Activated CD4-positive, alpha-beta T cell treated with anti-CD3 and anti-CD28 coated beads for 36 hours (primary cell): ENCODE measurements at places on chromosomes 12 and 14. TPM values are rescaled to one million over a fixed set of nuclear protein-coding genes. Genes with fewer than 3 reads are reported as not detected.

SIX6 gene
- total RNA-seq = not detected

PA2G4 gene
- 695 TPM for total RNA-seq

DEGS2 gene
- total RNA-seq = 2.8 TPM

GARIN6 gene
- not detected for total RNA-seq

GPRC5D gene
- not detected for total RNA-seq

ETNK1 gene
- 62.1 TPM for total RNA-seq

GPR135 gene
- total RNA-seq = 0.98 TPM

CDH24 gene
- total RNA-seq = 1.1 TPM

ZCRB1 gene
- total RNA-seq = 103 TPM

OR6S1 gene
- not detected for total RNA-seq

DNA sequence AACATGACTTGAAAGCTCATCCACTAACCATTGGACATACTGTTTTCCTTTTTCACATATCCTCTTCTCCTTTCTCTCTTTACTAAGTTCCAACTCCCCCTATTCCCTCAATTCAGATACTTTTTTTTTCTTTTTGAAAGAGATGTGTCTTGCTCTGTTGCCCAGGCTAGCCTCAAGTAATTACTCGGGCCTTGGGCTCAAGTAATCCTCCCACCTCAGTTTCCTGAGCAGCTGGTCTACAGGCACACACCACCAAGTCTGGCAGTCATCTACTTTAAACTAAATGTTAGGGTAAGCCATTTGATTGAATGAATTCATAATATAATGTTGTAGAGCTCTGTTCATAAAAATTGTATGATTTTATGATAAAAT lies 15.5 kb downstream of the LEMD3 start:
- no peaks in the 10 kb centered on the region for H3K27me3 ChIP-seq
- H3K4me3 ChIP-seq = no peak overlapping the region
- peaks cover 59% of the 10 kb centered on the region for H3K4me1 ChIP-seq

DNA sequence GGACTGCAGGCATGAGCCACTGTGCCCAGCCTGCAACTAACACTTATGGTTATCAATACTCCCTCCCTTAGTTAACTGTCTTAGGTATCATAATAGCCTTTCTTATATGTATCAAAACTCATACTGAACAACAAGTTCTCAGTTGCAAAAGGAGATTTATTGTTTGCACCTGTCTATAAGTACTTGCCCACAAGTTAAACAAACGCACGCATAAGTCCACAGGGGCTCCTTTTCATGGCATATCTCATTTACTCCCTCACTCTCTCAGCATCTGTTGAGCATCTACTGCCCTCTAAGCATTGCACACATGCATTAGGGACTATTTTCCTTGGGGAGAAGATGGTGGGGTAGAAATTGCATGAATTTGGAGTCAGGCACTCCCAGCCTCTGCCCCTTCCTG lies 46.7 kb upstream of the CORO1C start:
- no peak overlapping the region for H3K4me3 ChIP-seq
- H3K27me3 ChIP-seq = no peaks in the 10 kb centered on the region
- no peak overlapping the region for H3K27ac ChIP-seq

DNA sequence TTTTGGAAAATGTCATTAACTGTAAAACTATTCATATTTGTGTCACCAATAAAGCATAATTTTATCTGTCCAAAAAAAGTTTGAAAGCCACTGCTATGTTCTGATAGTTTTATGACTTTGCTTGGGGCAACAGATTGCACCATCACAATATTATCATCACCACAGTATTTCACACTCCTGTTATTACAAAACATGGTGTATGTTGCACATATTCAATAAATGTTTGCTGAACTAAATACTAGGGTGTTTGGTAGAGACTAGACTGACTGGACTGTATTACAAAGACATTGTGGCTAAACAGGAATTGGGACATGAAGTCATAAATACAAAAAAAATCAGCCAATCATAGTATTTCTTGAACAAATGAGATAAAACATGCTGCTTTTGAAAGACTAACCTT lies 55.1 kb downstream of the PAWR start:
- no peaks in the 10 kb centered on the region for H3K4me1 ChIP-seq
- no peak for DNase-seq
- no peaks in the 10 kb centered on the region for H3K36me3 ChIP-seq
- no peak overlapping the region for H3K27ac ChIP-seq

GRCh38 chr14:102688290-102688689 lies 89.0 kb upstream of the TRAF3 start:
- H3K36me3 ChIP-seq = peaks cover 4% of the 10 kb centered on the region
- peaks cover 13% of the 10 kb centered on the region for H3K4me1 ChIP-seq
- H3K27me3 ChIP-seq = no peaks in the 10 kb centered on the region
- H3K4me3 ChIP-seq = no peak overlapping the region
- no peak for DNase-seq

- H3K27me3 ChIP-seq = no peaks in the 10 kb centered on the region
- H3K36me3 ChIP-seq = no peaks in the 10 kb centered on the region
- H3K27ac ChIP-seq = no peak overlapping the region
- no peak overlapping the region for H3K4me3 ChIP-seq
Observed at GRCh38 chr12:50960130-50960529, 7.8 kb downstream of the HIGD1C start.

- DNase-seq = no peak
- H3K27ac ChIP-seq = no peak overlapping the region
- H3K4me1 ChIP-seq = no peaks in the 10 kb centered on the region
- no peaks in the 10 kb centered on the region for H3K36me3 ChIP-seq
- H3K27me3 ChIP-seq = no peaks in the 10 kb centered on the region
Observed at GRCh38 chr14:79510659-79511058, 700.6 kb downstream of the DIO2 start.

GRCh38 chr14:50067723-50068495 lies 48.5 kb downstream of the VCPKMT start:
- no peak overlapping the region for H3K4me3 ChIP-seq
- H3K4me1 ChIP-seq = peaks cover 87% of the 10 kb centered on the region
- H3K27me3 ChIP-seq = no peaks in the 10 kb centered on the region
- DNase-seq = peak; percentile 48
- H3K36me3 ChIP-seq = peaks cover 14% of the 10 kb centered on the region

DNA sequence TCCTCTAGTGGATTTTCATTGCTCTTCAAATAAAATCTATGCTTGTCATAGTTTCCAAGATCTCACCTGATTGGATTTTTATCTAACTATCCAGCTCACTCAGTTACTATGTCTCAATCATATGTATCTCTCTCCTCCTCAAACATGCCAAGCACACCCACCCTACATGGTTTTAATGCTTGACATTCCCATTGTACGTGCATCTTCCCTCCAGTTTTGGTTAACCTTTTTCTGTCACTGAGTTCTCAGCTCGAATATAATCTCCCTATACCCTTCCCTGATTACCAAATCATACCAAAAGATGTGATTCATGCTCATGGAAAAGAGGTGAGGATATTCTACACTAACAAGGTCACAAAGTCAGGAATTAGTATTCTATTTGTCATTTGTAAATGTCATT lies 12.0 kb upstream of the PTPRQ start:
- no peaks in the 10 kb centered on the region for H3K36me3 ChIP-seq
- H3K27ac ChIP-seq = no peak overlapping the region
- no peaks in the 10 kb centered on the region for H3K4me1 ChIP-seq
- no peaks in the 10 kb centered on the region for H3K27me3 ChIP-seq

GRCh38 chr12:72053604-72054003 lies 115.0 kb downstream of the TPH2 start:
- H3K27ac ChIP-seq = no peak overlapping the region
- H3K4me1 ChIP-seq = no peaks in the 10 kb centered on the region
- H3K27me3 ChIP-seq = peaks cover 4% of the 10 kb centered on the region
- no peak for DNase-seq
- no peaks in the 10 kb centered on the region for H3K36me3 ChIP-seq

- no peaks in the 10 kb centered on the region for H3K4me1 ChIP-seq
- H3K27ac ChIP-seq = no peak overlapping the region
- no peak overlapping the region for H3K4me3 ChIP-seq
Observed at GRCh38 chr12:39986674-39987073, 119.2 kb downstream of the SLC2A13 start.

- peak overlapping the region; percentile 40 for H3K4me3 ChIP-seq
- H3K36me3 ChIP-seq = peaks cover 10% of the 10 kb centered on the region
- peaks cover 54% of the 10 kb centered on the region for H3K4me1 ChIP-seq
- H3K27ac ChIP-seq = peak overlapping the region; percentile 99
Observed at GRCh38 chr12:89040146-89040964, 311.9 kb downstream of the DUSP6 start.

- H3K36me3 ChIP-seq = no peaks in the 10 kb centered on the region
- no peaks in the 10 kb centered on the region for H3K27me3 ChIP-seq
- no peaks in the 10 kb centered on the region for H3K4me1 ChIP-seq
- DNase-seq = no peak
- H3K4me3 ChIP-seq = no peak overlapping the region
Observed at GRCh38 chr12:38543151-38543550, 226.6 kb downstream of the ALG10B start.

DNA sequence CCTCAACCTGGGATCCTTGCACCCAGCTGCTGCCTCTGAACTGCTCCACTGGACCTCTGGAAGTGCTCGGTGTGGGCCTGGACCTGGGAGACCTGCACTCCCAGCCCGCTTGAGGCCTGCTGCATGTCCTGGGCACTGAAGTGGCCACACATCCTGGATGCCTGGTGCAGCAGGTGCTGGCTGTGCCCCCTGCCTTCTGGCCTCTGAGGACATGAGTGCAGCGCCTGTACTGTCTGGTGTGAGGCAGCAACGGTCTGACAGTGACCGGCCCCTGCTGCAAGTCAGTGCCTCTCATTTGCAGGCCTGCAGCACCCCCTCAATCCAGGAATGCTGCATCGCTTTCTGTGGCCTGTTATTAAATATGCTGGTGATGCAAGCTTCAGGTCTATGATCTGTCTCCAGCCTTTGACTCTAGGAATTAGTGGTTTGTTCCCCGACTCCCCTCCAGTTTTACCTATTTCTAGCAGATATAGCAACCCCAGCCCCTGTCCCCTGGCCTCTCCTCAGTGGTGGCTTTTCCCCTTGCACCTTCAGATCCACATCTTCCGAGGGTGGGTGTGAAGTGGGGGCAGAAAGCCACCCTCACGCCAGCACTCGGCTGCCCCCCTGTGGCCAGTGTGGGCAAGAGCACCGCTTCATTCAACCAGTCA lies 3.6 kb downstream of the SMIM41 start:
- no peak overlapping the region for H3K4me3 ChIP-seq
- no peak overlapping the region for H3K27ac ChIP-seq
- peak; percentile 81 for DNase-seq

DNA sequence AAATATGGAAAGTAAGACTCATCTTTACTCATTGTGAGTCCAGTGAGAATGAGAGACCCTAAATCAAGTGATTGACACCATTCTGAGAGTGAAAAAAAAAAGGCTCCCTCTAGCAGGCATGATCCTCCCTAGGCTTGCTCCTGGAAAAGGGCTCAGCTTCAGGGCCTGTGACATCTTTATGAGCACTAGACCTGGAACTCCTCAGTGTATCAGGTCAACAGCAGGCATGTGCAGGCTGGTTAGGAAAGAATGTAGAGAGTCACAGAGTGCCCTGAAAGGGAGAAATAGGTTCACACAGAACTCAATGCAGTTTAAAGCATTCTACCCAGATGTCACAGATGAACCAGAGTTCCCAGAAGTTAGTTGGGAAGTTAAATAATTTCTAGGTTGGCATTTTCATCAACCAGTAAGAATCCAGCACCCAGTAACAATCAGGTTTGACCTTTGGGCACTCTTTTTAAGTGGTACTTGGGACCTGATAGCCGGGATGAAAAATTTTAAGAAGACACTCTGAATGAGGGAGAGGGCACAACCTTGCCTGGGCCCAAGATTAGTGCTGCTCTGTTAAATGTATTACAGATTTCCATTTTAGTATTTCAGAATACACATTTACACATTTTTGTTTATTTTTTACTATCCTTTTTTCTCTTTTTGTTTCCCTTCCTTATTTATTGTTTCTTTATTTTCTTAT lies 828.8 kb downstream of the C12orf50 start:
- no peaks in the 10 kb centered on the region for H3K36me3 ChIP-seq
- no peaks in the 10 kb centered on the region for H3K27me3 ChIP-seq
- DNase-seq = no peak
